ENCODE measurements at places on chromosomes 11 and 22.

GRCh38 chr11:65151331-65151899, 17.1 kb upstream of the SYVN1 start:
- no peak for DNase-seq

GRCh38 chr11:72308226-72309073, 64.5 kb upstream of the PHOX2A start:
- DNase-seq = no peak

DNA sequence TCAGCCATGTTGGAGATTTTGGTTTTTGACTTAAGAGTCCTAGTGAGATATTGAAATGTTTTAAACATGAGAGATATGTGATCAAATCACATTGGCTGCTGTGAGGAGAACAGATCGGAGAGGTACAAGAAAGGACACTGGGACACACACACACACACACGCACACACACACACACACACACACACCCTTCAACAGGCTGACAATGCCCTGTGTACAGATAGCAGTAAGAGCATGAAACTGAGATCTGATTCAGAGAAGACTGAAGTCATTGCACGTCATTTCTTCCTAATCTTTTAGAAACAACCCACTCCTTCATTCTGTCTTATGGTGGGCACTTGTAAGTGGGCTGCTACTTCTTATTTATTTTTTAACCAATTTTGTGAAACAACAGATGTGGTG, 200.5 kb upstream of the E2F8 start:
- DNase-seq = no peak

- DNase-seq = no peak
Measured at GRCh38 chr22:42282943-42283277, 12.5 kb upstream of the TCF20 start.

- no peak for DNase-seq
Measured at GRCh38 chr11:104127828-104128227, 36.1 kb downstream of the PDGFD start.

GRCh38 chr11:115709297-115709696, 205.1 kb upstream of the CADM1 start:
- no peak for DNase-seq

GRCh38 chr22:47304191-47304831, 541.9 kb downstream of the TBC1D22A start:
- no peak for DNase-seq

GRCh38 chr11:73382747-73383146, 6.5 kb downstream of the RELT start:
- DNase-seq = no peak

- DNase-seq = no peak
Measured at GRCh38 chr11:42025121-42025803, 565.8 kb upstream of the LRRC4C start.

DNA sequence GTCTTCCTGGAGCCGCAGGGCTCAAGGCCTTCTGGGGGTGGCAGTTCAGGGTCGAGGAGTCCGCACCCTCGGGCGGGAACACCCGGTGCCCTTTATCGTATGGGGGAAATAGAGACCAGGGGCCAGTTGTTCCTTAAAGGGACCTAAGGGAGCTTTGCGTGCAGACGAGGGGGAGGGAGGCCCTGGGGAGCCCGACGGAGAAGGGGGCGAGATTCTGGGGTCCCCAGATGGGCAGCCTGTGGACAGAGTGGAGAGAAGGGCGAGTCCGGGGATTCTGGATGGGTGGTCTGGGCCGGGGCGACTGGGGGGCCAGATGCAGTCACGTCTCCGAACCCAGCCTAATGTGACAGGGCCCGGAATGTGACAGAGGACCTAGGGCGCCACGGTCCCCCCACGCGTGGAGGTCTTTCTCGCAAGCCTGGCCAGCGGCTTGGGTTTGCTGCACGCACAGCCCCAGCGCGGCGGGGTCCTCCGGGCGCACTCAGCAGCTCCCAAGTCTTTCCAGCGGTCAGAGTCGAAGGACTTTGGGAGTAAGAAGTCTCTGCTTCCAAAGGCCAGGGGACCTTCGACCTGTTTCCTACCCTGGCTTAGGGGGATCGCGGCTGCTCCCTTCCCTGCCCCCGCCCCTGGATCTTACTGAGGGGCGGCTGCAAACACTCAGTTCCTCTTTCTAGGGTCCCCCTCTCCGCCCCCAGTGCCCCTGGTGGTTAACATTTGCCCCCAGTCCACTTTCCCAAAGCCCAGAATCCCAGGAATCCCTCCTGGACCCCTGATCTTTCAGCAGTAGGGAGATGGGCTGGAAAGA, 547 bp downstream of the TUBA8 start:
- no peak for DNase-seq

- DNase-seq = no peak
Measured at GRCh38 chr22:35634943-35635540, 13.2 kb upstream of the APOL6 start.

GRCh38 chr22:25362883-25363240, 143.4 kb downstream of the CRYBB2 start:
- DNase-seq = no peak

DNA sequence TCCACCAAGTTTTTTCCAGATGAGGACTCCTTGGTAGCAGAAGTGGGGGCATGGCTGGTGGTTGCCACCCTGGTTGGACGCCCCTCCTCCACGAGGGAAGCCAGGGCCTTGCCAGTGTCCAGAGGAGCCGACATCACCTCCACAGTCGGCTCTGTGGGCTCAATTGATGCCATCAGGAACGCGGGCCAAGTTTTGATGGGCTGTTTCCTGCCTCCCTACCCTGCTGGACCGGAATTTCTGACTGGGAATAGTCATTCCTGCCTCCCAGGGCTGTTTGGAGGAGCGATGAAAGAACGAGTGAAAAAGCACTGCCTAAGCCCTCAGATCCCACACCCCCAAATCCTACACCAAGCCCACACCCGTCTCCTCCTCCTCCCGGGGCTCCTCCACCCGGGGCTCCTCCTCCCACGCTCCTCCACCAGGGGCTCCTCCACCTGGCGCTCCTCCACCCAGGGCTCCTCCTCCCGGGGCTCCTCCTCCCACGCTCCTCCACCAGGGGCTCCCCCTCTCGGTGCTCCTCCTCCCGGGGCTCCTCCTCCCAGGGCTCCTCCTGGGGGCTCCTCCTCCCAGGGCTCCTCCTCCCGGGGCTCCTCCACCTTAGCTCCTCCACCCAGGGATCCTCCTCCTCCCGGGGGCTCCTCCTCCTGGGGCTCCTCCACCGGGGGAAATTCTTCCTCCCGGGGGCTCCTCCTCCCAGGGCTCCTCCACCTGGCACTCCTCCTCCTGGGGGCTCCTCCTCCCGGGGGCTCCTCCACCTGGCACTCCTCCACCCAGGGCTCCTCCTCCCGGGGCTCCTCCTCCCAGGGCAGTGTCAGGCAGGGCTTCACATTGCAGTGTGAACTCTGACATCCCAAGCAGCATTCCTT, 10.0 kb upstream of the PRR5 start:
- DNase-seq = no peak

GRCh38 chr11:1502954-1503707, 16.6 kb upstream of the MOB2 start:
- no peak for DNase-seq

- no peak for DNase-seq
Measured at GRCh38 chr11:113091481-113091780, 130.2 kb downstream of the NCAM1 start.

DNA sequence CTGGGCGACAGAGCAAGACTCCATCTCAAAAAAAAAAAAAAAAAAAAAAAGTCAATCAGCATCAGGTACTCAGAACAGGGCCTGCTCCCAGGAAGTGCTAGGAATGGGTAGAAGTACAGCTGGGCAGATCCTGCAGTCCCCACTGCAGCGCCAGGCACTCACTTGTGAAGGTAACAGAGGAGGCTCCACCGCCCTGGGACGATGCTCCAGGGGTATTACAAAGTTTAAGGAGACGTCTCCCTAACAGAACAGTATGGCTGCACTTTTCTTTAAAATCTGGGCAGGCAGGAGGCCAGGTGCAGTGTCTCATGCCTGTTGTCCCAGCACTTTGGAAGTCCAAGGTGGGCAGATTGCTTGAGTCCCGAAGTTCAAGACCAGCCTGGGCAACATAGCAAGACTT, 1449.0 kb downstream of the BRD1 start:
- no peak for DNase-seq

DNA sequence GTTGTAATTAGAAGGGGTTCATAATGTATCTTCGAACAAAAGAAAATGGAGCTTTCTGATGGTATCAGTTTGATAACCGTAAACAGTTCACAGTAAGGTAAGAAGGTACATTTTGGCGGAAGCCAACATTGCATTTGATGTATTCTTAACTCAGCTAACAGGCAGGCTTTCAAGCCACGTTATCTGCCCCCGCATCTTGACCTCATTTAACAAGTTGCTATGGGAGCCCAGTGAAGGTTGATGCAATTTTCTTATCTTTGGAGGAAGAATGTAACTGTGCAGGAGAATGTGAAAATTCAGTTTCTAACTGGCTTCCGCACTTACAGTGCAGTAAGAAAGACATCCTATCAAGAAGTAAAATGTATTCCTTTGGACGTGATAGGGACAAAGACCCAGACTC, 110.6 kb downstream of the ETS1 start:
- DNase-seq = no peak

- no peak for DNase-seq
Measured at GRCh38 chr11:121890377-121890776, 225.6 kb downstream of the BLID start.

GRCh38 chr11:21893565-21893867, 299.4 kb upstream of the ANO5 start:
- DNase-seq = no peak

DNA sequence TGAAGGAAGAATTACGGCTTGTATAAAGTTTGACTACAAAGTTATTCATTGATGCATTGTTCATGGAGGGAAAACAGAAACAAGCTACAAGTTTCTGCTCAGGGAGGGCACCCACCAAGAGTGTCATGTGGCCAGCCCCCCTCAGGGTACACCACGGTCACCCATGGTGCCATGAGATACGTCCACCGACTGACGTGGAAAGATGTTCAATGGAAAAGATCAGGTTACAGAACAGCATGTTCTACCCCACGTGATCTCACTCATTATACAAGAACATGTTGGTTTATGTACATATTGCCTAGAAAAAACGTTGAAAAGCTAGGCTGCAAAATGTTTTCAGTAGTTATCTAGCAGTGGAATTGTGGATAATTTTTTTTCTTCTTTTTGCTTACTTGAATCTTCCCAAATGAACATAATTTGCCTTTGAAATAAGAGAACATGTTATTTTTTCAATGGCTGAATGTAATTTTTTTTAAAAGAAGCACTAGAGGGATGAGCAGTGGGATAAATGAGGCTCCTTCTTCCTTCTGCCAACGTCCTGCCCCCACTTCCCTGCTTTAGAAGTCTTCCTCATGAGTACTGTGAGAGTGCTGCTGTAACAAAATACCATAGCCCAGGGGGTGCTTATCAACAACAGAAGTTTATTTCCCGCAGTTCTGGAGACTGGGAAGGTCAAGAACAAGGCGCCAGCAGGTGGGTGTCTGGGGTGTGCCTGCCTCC, 22.5 kb downstream of the RCN1 start:
- no peak for DNase-seq

DNA sequence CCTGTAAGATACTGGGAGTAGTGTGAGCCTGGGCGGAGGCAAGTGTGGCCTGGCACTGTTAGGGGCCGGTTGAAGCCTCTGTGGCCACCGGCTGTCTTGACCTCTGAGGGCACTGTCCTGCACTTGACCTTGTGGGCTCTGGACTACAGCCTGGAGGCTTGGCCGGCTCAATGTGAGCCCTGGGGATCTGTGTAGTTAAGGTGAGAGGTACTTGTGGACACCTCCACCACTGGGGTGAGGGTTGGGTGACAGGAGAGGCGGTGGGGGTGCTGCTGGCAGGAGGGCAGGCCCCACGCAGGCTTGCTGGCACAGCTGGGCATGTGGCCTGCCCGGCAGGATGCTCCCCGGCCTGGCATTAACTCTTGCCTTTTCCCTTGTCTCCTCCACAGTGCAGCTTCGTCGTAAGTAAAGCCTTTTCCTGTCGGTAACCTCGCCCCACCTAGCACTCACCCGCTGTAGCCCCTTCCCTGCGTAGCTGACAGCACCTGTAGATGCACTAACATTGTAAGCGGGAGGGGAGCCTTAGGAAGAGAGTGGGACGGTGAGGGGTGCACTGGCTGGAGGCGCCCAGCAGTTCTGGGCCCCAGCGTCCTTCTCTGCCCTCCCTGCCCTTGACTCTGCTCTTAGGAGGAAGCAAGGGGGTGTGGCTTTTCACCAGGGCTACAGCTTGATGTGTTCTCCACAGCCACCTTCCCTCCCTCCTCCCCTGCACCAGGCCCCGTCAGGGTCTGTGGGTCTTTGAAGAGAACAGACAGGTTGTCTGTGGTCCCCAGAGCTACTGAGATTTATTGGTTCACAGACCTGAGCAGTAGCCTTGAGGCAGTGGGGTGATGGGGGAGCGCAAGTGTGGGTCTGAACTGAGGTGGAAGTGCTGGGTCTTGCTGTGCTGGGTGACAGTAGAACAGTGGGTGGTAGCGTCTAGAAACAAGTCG, 17.6 kb downstream of the INCENP start:
- DNase-seq = no peak

- no peak for DNase-seq
Measured at GRCh38 chr11:69891421-69892236, 72.4 kb upstream of the FGF3 start.

GRCh38 chr22:38957046-38957770, at the start of gene APOBEC3A:
Gene APOBEC3A, plus strand, starts transcription at chr22:38957609. Its CDS starts 83 bp downstream, at chr22:38957692.
- DNase-seq = no peak

GRCh38 chr11:41110527-41110926, 348.9 kb downstream of the LRRC4C start:
- no peak for DNase-seq

GRCh38 chr11:29937526-29937925, 79.3 kb downstream of the KCNA4 start:
- no peak for DNase-seq

Data from stimulated activated CD4-positive, alpha-beta T cell treated with anti-CD3 and anti-CD28 coated beads, Interleukin-12 subunit alpha, Interleukin-12 subunit beta, amount 100 ng/mL, for 4 hours (primary cell).